ENCODE measurements at places on chromosomes 5 and 9. TPM values are rescaled to one million over a fixed set of nuclear protein-coding genes. Genes with fewer than 3 reads are reported as not detected.

ADAMTS2 gene
- 13.6 TPM for total RNA-seq

ATP10B gene
- 1.4 TPM for total RNA-seq

FBN2 gene
- total RNA-seq: 1.0 TPM

IL5 gene
- total RNA-seq: not detected

LCN15 gene
- total RNA-seq: not detected

GABBR2 gene
- total RNA-seq: 0.06 TPM

IFNA2 gene
- total RNA-seq: not detected

QRFP gene
- total RNA-seq: not detected

IFNA21 gene
- not detected for total RNA-seq

ADAMTSL2 gene
- total RNA-seq: 32.1 TPM

SPARC gene
- 637 TPM for total RNA-seq

BAAT gene
- 0.09 TPM for total RNA-seq

GRCh38 chr5:73103870-73104299, 16.5 kb upstream of the TMEM171 start:
- DNase-seq: peak; percentile 20

DNA sequence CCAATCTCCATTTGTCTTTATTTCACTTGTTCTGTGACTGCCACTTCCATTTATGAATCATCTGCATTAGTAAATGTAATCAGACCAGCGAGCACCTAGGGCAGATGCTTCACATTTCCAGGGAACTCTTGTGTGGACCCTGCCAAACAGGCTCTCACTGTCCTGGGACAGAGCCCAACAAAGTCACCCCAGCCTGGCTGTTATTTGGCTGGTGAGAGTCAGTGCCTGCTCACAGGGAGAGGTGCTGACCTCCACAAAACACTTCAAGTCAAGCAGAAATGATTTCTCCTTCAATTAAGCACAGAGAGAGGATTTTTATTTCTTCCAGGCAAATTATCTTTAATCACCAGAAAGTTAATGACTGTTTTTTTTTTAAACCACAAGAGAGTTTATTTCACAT, 568.0 kb downstream of the MTRR start:
- DNase-seq: no peak

GRCh38 chr9:36550135-36550534, 22.6 kb upstream of the MELK start:
- no peak for DNase-seq

GRCh38 chr9:128321879-128322403, 306 bp downstream of the TRUB2 start:
- DNase-seq: no peak

- no peak for DNase-seq
Observed at GRCh38 chr5:126100767-126101166, 322.4 kb upstream of the GRAMD2B start.

DNA sequence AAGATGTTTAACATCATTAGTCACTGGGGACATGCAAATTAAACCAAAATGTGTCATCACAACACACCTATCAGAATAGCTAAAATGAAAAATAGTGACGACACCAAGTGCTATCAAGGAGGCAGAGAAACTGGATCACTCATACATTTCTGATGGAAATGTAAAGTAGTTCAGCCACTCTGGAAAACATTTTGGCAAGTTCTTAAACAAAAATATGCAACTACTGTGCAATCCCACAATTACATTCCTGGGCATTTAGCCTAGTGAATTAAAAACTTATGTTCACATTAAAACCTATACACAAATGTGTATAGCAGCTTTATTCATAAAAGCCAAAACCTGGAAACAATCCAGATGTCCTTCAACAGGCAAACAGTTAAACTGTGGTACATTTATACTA, 53.1 kb downstream of the SVEP1 start:
- no peak for DNase-seq

DNA sequence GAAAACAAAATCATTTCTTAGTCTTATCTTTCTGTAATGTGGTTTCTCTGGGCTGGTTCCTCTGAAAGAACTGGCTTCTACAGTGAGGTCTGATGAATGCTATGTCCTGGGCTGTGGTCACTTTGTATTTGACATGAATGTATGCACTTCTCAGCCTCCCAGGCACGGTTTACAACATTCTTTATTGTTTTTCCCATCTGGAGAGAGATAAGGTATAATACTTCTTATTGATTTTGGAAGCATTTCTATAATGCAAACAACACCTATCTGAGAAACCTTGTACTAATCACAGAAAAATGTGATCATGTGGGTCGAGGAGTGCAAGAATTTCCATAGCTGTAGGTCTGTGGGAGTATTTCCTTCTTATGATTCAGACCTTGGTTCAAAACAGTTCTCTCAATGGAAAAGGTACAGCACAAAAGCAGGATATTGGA, 46.9 kb downstream of the ACTBL2 start:
- DNase-seq: no peak

DNA sequence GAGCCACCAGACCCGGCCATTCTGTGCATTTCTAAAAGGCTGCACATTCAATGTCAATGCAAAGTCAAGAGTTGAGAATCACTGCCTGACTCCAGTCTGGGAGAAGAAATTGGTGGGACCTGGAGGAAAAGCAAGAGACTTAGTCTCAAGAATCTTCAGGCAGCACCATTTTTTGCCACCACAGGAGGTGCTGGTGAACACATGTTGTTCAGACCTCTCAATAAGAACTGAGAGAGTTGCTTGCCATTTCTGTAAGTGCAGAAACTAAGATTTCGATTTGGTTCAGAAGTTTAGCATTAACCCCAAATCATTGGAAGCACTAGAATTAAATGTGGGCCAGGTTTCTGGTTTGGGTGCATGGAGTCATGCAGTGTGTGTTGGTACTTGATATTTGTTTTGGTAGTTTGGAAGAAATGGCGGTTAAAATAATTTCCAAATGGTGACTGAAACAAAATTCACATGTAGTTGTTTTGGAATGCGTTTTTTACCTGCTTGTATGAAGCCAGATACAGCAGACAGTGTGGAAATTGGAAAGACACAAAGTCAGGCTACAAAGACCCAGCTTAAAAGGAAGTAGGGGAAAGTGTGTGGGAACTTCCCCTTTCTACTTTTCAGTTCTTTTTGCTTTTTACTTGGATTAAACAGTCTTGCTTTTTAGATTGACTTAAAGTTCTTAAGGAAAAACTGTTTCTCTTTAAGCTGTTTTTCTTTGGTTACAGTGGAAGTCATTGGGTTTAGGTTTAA, 20.4 kb downstream of the PDE8B start:
- no peak for DNase-seq

GRCh38 chr9:84397151-84397728, 56.7 kb upstream of the SLC28A3 start:
- peak; percentile 89 for DNase-seq

- DNase-seq: no peak
Observed at GRCh38 chr9:137107982-137108381, 6.6 kb downstream of the DPP7 start.

DNA sequence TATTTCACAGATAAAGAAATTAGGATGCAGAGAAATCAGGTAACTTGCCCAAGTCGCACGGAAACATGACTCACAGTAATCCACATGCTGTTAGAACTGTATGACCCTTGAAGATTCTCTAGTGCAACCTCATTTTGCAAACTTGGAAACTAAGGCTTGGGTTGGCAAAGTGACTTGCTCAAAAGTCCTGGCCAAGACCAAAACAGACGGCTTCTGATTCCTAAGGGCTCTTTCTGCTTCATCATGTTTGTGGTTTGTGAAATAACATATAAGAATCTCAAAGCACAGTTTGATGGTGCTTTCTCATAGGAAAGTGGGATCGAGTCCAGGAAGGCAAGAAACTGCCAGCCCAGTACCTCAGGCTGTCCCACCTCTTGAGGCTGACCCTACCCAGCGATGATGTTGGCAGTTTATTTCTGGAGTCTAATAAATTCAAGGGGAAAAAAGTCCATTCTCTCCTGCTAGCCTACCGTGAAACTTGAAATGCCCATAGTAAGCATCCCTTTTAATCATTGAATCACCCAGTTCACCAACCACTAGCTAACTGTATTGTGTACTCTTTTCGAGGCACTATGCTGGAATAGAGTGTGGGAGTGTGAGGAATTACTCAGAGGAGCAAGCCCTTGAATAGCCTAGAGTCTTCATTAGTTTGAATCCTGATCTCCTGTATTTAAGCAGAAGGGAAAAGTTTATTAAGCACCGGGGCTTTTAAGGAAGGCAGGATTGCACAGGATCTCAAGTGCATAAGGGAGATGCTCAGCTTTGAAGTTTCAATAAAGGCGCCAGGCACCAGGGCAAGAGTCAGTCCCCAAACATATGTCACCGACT, 14.1 kb downstream of the CAPSL start:
- no peak for DNase-seq

- DNase-seq: no peak
Observed at GRCh38 chr5:2890011-2890410, 138.5 kb upstream of the IRX2 start.

DNA sequence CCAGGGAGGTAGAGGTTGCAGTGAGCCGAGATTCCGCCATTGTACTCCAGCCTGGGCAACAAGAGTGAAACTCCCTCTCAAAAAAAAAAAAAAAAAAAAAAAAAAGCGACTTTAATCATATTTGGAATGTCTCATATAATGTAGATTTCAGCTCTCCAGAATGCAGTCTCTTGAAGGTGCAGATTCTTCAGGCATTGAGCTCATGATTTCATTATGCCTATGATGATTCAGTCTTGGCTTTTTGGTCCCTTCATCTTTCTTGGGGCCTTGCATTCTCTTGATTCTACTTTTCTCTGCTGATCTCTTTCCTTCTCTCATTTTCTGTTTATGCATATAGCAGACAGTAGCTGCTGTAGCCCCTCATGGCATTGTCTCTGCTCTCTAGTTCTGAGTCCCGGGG, 22.9 kb downstream of the KDM4C start:
- no peak for DNase-seq

- no peak for DNase-seq
Observed at GRCh38 chr9:98047002-98047401, 9.5 kb upstream of the NANS start.

DNA sequence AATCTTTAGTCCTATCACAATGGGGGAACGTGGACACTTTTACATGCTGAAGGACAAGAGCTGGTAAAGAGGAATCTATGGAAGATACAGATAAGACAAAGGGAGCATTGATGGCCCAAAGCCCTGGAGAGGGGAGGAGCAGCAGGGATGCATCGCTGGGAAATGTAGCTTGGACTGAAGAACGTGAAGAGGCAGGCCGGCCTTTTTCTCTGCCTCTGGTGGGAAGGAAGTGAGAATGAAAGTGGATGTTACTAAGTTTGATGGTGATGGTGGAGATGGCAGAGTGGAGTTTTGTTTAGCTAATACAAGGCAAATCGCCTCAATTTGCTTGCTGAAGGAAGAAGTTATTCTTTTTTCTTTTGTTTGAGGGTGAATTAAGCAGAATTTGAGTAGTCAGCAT, 124.6 kb upstream of the TAF11L2 start:
- DNase-seq: no peak

GRCh38 chr9:126676102-126676684, 62.5 kb downstream of the LMX1B start:
- DNase-seq: no peak

- no peak for DNase-seq
Observed at GRCh38 chr5:93224624-93225023, 356.4 kb downstream of the NR2F1-AS1 start.

GRCh38 chr9:114364134-114365041, 23.4 kb downstream of the AKNA start:
- DNase-seq: peak; percentile 37

DNA sequence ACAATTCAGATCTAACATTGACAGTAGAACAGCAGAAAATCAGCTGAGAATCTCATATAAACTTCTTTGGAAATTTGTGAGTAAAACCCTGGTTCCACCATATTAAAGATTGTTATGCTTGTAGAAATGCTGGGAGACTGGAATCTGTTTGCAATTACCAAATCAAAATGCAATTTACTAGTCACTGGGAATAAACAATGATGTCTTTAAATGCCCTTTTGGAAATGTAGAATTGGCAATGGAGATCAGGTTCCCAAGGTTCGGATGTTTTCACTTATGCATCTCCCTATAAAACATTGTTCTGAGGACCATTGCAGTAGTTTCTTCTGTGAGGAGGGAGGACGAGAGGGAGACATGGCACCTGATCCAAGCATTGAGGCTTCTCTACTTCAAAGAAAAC, 384.4 kb downstream of the TMEM167A start:
- no peak for DNase-seq

DNA sequence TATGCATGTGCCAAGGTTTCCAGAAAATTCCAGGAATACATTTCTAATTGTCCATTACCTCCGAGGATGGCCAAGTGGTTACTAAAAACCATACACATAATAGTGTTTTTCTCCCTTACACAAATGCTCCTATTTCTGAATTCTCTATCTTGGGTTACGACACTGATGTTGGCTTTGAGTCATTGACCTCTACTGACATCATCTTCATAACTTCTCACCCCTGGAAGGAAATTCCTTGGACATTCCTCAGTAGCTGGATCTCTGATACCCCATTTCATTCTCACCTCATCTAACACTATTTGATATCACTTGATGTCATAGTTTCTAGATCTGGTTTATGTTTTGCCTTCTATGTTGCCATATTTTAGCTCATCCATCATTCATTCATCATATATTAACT, 287.2 kb downstream of the CTNND2 start:
- DNase-seq: no peak

GRCh38 chr5:73375191-73375545, 73.4 kb downstream of the FOXD1 start:
- no peak for DNase-seq

- DNase-seq: no peak
Observed at GRCh38 chr5:104347119-104347708, 784.6 kb upstream of the NUDT12 start.

DNA sequence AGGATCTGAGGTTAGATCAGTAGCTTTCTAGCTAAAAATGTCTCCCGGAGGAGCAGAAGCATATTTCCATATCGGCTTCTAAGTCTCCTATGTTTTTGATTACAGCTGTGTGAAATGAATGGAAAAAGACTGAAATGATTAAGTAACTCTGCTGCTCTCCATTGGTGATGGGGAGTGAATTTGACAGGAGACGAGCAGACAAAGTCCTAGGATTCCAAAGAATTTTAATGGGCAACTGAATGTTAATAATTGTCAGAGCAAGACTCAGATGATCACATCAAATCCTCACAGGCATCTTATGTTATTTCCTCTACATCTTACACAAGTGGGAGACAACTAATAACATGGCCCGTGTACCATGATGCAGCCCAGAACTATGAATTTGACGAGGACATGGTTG, 66.8 kb downstream of the LIX1 start:
- peak; percentile 47 for DNase-seq
